M059J (cell line): ENCODE measurements at places on chromosomes 13 and 19.

- peak; percentile 39 for DNase-seq
Measured at GRCh38 chr19:54325194-54325621, 12.2 kb upstream of the LILRA5 start.

GRCh38 chr13:75294110-75294509 lies 187.9 kb downstream of the TBC1D4 start:
- DNase-seq, result no peak

DNA sequence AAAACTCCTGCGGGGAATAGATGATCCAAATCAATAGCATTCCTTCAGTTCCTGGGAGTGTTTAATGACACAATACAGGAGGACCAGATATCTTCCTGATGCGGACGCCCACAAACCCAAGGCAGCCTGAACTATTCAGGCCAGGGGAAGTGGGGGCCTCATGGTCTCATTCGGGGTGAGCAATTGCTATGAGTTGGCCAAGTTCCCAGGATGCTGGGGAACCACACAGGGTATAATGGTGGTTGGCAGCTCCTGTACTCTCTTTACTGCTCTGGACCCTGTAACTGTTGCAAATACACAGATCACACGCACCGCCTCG lies 401.2 kb downstream of the IRS2 start:
- DNase-seq, result peak; percentile 84

DNA sequence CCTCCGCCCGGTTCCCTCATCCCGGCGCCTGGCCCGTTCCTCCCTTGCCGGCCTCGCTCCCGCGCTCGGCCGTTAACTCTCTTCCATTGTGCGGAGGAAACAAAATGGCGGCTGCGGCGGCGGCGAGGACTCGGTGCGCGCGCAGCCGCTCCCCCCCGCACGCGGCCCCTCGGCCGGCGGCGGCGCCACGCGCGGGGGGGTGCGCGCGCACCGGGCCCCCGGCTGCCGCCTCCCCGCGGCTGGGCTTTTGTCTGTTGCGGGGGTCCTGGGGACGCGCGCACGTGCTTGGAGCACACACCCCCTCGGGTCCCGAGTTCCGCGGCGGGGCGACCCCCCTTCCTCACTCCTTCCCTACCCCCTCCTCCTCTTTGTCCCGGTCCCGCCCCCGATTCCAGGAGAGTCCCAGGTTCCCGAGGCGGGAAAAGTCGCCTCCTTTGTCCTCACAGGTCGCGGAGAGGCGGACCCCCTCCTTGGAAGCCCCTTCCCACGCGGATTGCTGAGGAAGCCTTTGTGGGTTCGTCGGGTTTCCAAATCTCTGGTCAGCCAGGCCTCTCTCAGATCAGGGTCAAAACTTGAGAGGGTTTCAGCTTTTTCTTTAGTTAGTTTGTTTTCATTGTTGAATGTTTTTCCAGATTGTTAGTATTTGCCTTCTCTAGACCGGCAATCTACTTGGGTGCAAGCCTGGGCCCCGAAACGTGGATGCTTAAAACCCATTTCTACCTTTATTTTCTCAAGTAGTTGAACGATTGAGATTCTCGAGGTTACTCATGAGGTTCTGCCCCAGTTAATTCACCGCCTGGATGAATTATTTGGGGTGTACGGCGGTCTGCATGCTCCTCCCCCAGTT lies 687 bp downstream of the ILF3 start:
- DNase-seq, result peak; percentile 40

- DNase-seq, result no peak
Measured at GRCh38 chr19:2483484-2484151, 7.7 kb downstream of the GADD45B start.

DNA sequence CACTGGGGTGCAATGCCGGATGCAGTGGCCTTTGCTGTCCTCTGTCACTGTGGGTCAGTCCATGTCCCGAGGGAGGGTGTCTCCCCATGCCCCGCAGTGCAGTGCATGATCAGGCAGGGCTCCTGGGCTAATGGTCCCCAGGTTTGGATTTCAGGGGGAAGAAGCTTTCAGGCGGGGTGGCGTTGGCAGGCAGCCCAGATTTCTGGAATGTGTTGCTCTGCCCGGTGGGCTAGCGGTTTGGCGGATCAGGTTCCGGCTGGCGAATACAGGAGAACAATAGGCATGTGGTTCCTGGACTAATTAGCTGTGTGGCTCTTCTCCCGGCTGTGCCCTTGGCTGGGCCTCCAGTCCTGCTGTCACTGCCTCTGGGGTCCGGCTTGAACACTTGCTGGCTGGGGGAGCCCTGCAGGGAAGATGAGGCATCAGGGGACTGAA lies 141.3 kb downstream of the FGF9 start:
- DNase-seq, result peak; percentile 6

DNA sequence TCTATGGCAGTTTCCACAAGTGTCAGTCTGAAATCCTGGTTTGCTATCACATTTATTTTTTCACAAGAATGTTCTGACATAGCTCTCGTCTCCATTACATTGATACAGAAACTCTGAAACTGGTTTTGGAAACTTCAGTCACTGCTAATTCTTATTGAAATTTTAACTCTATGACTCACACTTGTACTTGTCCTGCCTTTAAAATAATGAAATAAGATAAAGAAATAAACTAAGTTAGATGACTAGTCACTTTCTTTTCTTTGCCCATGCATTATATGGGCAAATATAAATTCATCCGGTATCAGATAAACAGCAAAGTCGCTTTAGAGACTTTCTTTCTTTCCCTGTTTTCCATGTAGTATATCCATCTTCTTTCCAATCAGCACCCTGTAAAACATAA lies 257.5 kb downstream of the PCDH9 start:
- no peak for DNase-seq

DNA sequence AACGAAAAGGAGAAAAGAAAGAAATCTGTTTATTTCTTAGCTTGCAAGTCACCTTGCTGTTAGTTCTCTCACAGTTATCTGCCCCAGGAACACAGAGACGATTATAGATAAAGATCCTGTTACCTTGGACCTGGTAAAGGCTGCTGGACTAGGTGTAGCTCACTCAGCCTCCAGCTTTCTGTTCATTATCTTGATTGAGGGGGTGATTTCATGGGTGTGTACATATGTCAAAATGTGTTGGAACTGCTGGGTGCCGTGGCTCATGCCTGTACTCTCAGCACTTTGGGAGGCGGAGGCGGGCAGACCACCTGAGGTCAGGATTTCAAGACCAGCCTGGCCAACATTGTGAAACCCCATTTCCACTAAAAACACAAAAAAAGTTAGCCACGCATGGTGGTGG lies 27.9 kb downstream of the CERS4 start:
- no peak for DNase-seq

GRCh38 chr19:55552206-55552605 lies 6.9 kb upstream of the SBK3 start:
- no peak for DNase-seq

GRCh38 chr19:53892981-53893325 lies 11.0 kb downstream of the PRKCG start:
- DNase-seq, result peak; percentile 49

DNA sequence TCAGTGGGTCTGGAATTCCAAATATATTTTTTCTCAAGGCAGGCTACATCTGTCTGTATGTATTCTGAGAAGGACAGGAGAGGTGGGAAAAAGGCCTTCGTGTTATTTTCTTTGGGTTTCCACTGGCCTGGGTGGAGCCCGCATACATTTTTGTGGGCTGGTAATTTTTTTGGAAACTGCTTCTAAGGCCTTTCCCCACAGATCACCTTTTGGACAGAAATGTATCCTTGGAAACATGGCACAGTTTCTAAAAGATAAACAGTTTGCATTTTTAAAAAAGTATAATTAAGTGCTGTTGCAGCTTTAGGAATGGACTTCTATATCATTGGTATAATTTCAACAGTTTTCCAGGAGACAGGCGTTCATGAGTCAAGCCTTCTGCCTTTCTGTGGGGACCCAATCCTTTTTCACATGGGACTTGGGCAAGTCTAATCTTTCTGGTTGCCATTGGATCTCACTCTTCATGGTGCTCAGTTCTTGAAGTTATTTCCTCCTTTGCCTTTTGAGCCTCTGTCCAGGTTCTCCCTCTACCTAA lies 8.9 kb downstream of the RFX2 start:
- no peak for DNase-seq

DNA sequence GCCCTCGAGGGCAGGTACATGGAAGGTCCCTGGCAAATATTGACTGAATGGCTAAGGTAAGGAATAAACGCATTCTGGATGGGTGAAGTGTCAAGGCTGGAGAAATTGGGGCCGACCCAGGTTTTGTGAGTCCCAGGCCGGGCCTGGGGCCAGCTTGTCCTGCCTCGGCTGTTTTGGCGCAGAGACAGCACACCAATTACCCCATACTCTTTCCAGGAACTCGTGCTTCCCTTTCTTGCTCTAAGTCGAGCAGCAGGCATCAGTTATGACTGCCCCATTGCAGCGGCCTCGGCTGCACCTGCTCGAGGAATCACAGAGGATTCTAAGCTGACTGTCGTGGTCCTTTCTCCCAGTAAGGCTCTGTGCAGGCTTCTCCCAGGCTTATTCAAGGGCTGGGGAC lies 67.1 kb downstream of the ZNF536 start:
- no peak for DNase-seq

- no peak for DNase-seq
Measured at GRCh38 chr13:40897053-40897452, 107.6 kb downstream of the SLC25A15 start.

DNA sequence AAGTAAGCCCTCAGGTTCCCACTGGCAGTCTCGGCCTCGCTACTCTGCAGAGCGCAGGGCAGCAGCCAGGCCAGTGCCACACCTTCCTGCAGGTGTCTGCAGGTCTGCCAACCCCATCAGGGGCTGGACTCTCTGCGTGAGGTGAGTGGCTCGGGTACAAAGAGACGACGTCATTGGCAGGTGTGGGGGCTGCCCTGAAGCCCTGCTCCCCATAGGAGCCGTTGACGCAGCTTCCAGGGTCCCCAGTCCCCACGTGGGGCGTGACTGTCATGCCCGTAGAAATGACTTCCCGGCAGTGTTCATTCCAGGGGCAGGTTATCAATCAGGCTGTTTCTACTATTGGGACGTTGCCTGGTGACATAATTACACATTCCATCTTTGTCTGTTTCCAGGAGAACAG lies 15.3 kb upstream of the GJB6 start:
- DNase-seq, result no peak

GRCh38 chr13:80550971-80551441 lies 210.1 kb upstream of the SPRY2 start:
- DNase-seq, result no peak

DNA sequence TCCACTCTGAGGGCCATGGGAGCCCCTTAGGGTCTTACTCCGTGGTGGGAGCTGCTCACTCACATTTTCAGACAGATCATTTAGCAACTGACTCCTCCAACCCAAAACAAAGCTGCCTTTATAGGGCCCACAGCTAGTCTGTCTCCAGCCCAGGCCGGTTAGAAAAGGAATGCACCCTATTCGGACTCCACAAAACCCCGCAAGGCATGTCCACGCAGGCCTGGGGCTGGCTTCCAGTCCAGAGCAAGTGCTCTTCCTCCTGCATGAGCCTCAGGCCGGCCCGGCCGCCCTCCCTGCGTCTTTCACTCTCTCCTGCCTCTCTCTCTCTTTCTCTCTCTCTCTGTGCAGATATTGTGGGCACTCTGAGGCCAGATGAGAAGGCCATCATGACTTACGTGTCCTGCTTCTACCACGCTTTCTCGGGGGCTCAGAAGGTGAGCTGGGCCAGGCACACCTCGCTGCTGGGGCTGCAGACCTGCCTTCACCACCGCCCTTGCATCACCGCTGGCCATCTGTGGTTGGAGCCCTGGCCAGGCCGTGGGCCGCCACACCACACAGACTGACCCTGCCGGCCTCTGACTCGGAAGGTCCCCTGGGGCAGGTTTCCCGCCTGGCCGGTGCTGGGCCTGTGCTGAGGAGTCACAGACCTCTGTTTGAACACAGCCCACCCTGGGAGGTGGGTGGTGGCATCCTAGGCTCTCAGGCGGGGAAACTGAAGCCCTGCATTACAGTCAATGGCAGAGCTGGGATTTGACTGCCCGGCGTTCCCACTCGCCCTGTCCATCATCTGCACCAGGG lies 33.1 kb downstream of the CAPN12 start:
- DNase-seq, result peak; percentile 78

- no peak for DNase-seq
Measured at GRCh38 chr19:50190439-50190891, 13.0 kb upstream of the MYH14 start.
